Kasumi-1 (cell line): ENCODE measurements at places on chromosomes 2 and 18.

GRCh38 chr2:239273280-239274234 is 127.3 kb downstream of the HDAC4 start:
- no peak for DNase-seq

- DNase-seq: no peak
Measured at GRCh38 chr2:204945376-204945775, 400.1 kb downstream of the PARD3B start.

GRCh38 chr2:198143793-198144192 is 339.4 kb downstream of the PLCL1 start:
- DNase-seq: no peak

GRCh38 chr2:38248255-38248654 is 128.8 kb downstream of the ATL2 start:
- no peak for DNase-seq

DNA sequence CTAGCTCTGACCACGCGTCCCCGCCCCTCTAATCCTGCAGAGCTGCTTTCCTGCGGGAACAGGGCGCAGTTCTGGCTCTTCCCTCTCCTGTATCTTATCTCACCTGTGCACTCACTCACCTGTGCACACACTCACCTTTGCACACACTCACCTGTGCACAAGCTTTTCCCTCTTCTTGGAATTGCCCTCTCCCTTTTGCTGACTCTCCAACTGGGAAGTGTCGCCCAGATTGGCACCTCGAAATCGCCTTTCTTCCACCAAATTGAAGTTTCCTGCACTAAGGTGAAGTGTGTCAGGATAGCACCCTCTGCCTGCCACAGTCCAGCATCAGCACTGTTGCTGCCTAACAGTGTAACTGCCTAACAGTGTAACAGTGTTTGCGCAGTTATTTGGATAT is 566 bp upstream of the CMPK2 start:
- DNase-seq: peak; percentile 54

DNA sequence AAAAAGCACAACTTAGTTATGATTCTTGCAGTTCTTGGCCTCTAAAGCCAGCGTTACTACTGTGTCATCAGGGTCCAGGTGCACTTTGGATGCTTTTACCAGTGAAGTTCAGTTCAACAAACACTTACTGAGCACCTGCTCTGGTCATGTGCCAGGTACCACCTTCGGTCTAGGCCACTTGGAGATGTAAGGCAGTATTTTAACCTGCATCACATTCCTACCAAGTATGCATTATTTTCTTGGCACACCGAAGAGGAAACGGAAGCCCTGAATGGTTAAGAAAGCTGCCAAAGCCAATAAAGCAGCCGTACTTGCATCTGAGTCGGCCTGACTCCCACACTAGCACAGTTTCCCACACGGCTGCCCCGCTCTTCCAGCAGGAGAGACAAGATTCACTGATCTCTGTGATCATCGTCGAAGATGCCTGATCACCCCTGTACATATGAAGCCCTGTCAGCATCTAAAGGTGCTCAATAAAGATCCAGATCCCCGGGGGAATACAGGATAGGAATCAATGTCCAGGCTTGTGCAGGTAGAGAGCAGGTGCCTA is 427.1 kb downstream of the EIPR1 start:
- no peak for DNase-seq

GRCh38 chr2:30072250-30072842 is 74.5 kb upstream of the YPEL5 start:
- peak; percentile 82 for DNase-seq

- DNase-seq: no peak
Measured at GRCh38 chr2:10303181-10303693, 533 bp downstream of the HPCAL1 start.

DNA sequence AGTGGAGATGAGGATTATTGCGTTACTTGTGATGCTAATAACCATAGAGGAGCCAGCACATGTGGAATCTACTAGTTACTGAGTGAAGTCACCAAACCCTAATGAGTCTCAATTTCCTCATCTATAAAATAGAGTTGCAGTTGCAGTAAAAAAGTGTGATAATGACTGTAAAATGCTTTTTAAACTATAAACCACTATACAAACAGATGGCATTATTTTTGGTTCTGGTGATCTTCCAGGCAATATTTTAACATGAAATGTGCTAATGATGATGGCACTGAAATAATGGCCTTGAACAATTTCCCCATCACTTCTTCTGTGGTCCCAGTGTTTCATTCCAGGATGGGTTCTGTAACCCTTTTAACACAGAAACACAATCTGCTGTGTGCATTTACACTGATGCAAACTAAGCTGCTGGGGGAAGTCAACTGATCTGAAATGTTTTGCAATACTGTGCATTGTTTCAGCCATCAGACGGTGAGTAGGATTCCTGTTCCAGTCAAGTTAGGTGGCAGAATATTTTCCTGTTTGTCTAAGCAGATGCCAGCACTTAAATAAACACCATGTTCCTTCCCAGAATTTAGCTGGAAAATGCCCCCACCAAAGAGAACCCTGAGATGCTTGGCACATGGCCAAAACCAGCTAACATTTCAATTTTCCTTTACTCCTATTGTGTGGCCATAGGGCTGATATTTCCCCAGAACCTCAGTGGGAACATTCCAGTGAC is 52.6 kb downstream of the TACR1 start:
- no peak for DNase-seq

DNA sequence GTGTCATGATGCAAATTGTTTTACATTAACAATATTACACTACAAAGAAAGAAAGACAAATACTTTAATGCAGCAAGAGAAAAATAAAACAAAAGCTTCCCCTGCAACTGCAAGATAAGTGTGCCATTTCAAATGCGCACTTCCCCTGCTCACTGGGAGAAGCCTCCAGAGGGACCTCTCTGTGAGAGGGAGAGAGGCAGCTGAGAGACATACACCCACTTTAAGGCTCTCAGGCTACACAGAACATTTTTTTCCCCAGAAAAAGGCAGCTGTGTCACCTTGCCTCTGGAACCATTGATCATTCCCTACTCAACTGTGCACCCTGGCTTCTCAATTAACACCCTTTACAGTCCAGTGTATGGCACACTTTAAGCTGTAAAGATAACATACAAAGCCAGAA is 75.2 kb downstream of the DPP4 start:
- no peak for DNase-seq

DNA sequence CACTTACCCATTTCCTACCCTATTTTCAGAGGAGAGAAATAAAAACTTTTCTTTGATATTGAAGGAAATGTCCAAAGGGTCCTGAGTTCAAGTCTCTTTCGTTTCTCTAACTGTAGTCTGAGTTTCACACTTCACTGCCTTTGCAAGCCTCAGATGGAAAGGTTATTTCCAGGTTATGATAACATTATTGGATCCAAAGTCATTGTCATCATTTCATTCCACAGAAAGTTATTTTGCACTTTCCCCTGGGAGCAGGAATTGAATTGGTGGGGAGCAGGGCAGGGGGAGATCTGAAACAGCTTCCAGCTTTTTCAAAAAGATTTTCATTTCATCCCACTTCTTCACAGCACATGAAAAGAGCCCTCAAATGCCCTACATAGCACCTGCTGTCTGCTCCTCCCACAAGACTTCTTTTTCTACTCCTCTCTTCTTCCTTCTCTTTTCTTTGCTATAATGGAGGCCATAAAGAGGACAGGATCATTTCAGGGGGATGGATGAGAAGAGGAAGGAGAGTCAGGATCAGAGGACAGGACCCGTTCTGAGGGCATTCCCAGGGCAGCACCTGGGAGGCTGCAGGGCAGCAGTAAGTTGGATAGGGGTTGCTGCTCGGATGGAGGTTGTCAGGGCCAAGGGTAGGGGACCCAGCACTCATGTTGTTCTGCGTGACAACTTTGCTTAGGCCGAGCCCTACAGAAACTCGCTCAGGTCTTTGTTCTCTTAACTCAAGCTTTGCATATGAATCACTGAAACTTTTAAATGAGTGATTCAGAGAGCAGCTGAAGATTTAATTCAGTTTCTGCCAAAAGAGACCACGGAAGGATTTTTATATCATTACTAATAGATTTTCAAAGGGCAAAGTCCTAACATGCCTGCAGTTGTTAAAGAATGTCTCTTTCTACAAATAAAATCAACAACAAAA is 11.4 kb upstream of the GALNT5 start:
- no peak for DNase-seq

GRCh38 chr2:143744114-143744513 is 614.9 kb downstream of the ARHGAP15 start:
- no peak for DNase-seq

DNA sequence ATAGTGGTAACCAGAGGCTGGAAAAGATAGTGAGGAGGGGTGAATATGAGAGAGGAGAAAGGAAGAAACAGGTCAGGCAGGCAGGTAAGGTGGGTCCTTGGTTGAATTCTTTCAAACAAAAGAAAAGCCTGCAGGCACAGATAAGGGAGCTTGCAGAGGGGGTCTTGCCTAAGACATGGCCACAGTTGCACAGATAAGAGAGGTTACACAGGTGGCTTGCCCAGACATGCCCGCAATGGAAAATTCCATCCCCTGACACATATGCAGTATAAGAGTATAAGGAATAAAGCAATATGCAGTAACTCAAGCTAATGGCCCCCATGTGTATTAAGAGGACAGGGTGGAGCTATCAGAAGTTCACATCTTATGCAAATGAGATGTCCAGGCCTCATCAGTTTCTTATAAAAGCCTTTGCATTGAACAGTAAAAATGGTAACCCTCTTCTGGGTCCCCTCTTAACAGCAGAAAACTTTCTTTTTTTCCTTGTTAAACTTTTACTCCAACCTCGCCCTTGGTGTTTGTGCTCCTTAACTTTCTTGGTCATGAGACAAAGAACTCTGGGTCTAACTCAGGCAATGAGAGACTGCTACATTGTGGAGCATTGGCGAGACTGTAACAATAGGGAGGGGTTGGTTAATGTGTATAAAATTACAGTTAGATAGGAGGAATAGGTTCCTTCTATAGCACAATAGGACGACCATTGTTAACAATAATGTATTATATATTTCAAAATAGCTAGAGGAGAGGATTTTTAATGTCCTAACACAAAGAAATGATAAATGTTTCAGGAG is 764.6 kb downstream of the TSN start:
- no peak for DNase-seq

DNA sequence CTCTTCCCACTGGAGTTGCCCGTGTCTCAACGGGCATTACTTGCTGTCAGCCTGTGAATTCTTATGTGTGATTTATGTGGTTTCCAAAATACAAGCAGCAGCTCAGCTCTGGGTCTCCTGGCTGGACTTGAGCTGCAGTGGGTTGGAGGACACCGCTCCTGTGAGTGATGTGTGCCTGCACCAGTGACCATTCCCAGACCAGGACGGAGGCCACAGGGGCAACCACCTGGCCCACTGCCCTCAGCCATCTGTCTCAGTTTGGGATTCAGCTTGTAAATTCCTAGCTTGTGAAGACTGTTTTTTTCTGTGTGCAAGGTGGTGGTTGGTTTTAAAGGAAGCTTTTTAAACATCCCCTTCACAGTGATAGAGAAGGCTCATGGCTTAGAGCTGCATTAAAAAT is 261.0 kb downstream of the BCL2 start:
- DNase-seq: no peak

GRCh38 chr2:61042807-61043206 is 22.9 kb upstream of the SANBR start:
- DNase-seq: no peak

GRCh38 chr2:219576505-219577388 is 4.6 kb downstream of the INHA start:
- DNase-seq: no peak

DNA sequence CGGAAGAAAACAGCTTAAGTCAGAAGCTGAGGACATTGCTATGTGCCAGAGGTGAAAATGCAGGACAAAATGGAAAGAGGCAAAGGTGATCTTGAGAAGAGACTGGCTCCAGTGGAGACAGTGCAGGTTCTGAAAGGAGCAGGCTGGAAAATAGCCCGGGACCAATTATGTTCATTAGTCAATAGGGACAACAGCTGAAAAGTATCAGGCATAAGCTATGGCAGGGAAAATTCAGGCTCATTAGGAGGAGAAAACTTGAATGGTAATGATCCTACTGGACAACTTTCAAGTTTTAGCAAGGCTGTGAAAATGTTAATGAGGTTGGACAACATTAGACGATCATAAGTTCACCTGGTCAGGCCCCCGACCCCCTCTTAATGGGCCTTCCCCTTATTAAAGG is 60.2 kb downstream of the GALNT14 start:
- DNase-seq: no peak
